ENCODE measurements at places on chromosomes 6 and 20.

- no peak for DNase-seq
Measured at GRCh38 chr6:27547157-27548075, 74.5 kb upstream of the ZNF184 start.

DNA sequence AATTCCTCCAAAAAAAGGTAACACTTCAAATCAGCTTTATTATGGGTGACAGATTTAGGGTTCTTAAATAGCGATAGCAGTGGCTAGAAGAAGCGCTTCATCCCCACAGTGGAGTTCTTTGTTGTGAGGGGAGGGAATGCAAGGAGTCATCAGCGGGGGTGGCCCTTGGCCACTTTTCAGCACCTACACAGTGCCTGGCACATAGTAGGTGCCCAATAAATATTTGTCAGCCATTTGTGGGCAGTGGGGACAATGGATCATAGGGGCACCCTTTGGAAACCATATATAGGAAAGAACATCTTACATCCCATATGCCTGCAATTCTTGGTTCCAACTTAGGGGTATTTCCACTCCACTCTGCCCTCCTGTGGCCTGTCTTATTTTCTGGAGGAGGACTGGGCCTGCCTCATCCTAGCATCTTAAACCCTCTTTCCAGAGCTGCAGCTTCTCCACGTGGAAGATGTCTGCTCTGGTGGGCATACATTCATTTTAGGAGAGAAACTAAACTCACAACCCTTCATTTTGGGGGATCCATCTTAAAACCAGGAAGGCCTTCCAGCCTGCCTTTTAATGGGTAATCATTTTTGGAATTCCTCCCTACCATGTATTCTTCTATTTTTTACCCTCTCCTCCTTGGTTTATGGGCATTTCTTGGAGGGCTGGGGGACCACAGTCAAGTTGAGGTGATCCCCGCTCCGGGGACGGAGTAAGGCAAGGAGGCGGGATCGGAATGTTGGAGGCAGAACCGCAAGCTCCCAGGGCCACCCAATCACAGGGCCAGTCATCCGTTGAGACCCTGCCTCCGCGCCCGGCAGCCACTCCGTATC, 2.6 kb upstream of the GPSM3 start:
- DNase-seq, result no peak

- DNase-seq, result no peak
Measured at GRCh38 chr6:33672808-33673207, 38.7 kb downstream of the UQCC2 start.

DNA sequence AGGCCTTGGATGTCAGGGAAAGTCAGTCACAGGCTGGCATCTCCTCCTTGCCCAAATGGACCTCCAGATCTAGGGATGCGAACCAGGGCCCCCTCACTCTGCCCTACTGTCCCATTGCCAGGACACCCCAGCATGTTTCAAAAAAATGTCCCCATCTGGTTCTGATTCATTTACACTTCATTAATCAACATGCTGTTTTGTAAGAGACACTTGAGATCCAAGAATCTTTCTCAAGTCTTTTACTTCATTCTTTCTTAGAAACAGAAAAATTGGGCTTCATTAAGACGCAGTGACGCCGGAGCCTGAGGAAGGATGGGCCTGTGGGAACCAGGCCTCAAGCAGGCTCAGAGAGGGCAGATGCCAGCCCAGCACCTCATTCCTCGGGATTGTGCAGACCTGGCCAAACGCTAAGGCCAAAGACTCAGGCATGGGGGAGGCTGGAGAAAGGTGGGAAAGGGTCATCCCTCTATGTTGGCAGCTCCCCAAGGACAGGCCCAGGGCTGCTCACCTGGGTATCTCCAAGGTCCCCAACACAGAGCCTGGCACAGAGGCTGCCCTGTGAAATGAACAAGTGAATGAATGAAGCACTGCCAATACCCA, 3.8 kb downstream of the RSPO4 start:
- no peak for DNase-seq

DNA sequence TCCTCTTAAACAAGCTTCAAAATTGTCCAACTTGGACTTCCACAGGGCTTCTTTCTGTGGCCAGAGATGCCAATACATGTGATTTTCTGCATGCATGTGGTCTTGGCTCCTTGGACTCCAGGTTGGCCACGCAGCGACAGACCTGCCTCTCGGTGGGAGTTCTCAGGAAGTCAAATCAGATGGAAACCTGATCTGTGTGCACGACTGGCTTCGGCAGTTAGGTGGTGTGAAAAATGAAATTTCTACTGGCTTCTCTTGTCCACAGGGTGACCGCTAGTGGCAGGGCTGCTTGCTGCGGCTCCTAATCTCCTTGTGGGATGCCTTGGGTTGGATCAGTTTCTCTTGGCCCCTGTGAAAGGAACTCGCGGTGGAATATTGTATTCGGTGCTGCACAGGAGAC, 57.3 kb downstream of the PHACTR3 start:
- DNase-seq, result no peak

DNA sequence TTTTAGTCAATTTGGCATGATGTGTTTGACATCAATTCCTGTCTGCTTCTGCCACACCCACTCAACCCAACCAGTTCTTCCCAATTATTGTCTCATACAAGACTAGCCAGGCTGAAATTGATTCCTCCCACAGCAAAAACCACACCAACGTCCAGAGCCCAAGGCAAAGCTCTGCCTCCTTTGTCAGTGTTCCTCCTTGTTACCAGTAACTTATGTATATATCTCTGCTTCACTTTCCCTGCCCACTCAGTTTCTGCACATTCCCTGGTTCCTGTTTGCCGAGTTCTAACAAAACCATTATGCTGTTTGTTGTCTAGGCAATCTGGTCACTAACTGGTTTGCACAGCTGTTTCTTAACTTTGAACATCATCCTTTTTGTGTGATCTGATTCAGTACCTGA, 547.9 kb upstream of the PTCHD4 start:
- DNase-seq, result no peak

DNA sequence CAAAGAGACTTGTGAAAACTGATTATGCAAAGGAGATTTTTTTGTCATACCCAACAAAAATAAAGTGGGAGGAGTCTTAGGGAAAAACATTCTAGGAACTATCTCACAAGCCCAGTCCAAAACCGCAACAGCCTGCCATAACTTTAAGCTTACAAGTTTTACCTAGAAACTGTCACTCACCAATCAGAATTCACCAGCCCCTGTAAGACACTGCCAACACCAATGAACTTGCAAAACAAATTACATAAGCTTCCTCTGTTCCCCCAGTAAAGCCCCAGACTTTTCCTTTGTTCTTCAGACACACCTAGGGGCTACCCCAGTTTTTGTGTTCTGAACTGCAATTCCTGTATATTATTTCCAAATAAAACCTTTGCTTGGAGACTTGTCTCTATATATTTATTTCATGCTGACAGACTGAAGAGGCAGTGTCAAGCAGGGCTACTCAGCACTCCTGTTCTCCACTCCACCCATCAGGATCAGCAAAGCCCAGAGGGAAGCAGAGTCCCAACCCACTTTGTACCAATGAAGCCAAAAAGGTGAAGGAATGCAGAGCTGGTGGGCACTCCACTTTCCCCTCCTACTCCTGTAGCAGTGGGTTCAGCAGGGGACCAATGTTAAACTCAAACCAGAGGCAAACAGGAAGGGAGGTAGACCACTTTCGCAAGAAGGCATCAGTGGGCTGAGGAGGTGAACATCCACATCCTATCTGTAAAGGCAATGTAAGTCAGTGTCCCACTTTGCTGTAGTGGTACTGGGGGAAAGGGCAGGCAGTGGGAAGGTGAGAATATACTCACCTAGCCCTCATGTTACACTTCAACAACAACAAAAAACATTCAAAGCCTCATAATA, 142.5 kb upstream of the RUNX2 start:
- no peak for DNase-seq

DNA sequence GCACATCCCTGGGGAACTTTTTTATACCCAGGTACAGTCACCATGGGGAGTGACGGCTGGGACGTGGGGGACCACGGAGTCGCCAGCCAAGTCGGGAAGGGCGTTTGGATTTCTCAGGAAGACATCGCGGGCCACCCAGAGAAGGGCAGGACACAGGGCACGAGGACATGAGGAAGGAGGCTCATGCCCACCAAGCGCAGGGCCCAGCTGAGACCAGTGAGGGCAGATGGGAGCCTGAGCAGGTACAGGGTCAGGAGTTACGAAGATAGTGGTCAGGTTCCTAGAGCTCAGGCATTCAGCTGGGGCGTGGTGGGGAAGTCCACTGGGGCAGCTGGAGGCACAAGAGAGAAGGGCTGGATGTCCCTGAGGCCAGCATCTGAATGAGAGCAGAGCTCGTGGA, 74.6 kb downstream of the ZNF133 start:
- no peak for DNase-seq

DNA sequence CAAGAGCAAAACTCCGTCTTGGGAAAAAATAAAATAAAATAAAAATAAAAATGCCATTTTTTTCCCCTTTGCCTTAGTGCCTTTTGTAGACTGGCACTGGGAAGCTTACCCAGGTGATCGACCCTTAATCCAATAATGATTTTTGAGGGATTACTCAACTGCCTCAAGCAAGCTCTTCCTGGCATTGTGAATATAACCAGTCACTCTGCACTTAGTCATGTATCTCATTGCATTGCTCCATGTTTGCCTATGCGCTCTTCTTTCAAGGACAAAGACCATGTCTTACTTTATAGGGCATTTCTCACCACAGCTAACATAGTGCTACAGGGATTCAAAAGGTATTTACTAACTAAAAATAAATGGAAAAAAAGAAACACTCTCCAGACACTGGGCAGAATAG, 13.0 kb downstream of the GFOD1 start:
- no peak for DNase-seq

- DNase-seq, result no peak
Measured at GRCh38 chr6:6771964-6772363, 183.4 kb downstream of the LY86 start.

GRCh38 chr20:58818586-58819285, 32.0 kb downstream of the GNAS-AS1 start:
- DNase-seq, result no peak

DNA sequence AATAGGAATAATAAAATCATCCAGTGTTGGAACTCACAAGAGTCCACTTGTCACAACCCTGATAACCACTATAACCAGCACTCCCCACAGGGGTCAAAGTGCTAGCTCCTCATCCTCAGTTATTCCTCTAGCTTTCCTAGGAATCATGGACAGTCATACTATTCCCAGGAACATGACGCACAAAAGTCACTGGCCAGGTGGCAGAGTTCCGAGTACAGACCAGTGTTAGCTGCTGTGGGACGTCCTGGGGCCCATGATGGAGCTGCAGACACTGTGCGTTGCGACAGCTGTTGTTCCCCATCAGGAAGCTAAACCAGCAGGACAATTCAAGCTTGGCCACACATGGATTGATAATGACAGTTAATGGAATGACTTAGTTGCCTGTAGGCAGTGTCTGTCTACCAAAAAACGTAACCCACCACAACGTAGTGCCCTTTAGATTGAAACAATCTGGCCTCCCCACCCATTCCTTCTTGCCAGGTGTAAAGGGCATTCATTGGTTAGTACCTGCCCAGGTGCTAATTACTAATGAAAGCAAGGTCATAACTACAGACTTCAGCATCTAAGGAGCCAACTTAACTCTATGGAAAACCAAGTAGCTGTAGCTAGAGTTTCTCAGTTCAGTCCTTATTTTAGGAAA, 17.4 kb downstream of the EZR start:
- DNase-seq, result no peak

DNA sequence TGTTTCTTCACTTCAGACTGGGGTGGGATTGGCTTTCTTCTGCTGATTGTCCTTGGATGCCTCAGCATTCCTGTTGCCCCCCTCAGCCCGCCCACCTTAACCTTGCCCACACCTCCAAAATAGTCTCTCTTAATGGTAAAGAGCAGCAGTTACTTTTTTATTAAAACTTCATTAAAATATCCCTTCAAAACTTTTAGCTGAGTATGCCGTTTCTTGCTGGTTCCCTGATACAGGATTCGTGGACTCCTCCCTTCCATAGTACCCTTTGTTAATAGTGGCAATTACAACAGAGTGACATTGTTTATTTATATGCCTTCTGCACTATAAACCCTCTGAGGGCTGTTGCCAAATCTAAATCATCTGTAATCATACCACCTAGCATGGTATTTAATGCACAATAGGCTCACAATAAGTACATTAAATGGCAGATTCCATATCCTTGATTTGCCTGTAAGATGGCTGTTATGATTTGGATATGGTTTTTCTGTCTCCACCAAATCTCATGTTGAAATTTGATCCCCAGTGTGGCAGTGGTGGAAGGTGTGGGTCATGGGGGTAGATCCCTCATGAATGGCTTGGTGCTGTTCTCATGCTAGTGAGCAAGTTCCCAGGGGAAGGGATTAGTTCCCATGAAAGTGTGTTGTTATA, 3.5 kb upstream of the MOCS1 start:
- no peak for DNase-seq

DNA sequence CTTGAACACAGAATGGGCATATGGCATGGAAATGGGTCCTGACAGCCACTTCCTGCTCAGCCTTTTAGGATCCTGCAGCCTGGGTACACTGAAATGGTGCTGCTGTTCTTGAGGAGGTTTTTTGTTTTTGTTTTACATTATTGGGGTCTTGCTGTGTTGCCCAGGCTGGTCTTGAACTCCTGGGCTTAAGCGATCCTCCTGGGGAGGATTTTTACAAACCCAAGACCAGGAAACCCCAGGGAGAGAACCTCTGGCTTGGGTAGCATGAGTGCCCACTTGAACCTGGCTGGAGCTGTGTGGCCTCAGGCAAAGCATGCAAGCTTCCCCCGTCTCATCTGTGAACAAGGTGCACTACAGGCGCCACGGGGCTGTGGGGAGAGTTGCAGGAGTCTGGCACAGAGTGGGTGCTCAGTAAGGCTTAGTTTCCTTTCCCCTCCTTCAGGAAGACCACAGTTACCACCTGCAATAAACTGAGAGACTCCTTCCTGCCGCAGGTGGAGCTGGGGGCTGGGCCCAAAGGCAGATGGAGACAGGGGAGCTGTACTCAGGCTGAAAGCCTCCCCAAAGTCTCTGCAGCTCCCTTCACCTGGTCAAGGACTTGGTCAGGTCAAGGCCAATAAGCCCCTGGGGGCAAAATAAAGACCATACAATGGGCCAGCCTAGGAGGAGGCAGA, 1.8 kb downstream of the SLA2 start:
- DNase-seq, result no peak

DNA sequence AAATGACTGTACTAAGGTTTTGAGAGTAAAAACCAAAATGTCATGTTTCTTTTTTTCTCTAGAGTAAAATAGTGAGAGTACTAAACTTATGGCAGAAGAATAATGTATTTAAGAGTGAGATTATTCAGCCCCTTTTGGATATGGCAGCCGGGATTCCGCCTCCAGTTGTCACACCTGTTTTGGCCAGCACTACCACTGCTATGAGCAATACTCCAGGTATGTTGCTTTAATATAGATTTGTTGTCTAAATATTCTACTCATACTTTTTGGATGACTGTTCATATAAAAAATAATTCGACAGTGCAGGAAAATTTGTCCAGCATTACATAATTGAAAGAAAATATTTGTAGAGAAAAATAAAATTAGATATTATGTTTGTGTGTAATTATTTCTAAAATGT, 59.5 kb downstream of the SCAF8 start:
- no peak for DNase-seq
